Keratinocyte (primary cell): ENCODE measurements at places on chromosomes 2 and 18. TPM values are rescaled to one million over a fixed set of nuclear protein-coding genes. Genes with fewer than 3 reads are reported as not detected.

DNA sequence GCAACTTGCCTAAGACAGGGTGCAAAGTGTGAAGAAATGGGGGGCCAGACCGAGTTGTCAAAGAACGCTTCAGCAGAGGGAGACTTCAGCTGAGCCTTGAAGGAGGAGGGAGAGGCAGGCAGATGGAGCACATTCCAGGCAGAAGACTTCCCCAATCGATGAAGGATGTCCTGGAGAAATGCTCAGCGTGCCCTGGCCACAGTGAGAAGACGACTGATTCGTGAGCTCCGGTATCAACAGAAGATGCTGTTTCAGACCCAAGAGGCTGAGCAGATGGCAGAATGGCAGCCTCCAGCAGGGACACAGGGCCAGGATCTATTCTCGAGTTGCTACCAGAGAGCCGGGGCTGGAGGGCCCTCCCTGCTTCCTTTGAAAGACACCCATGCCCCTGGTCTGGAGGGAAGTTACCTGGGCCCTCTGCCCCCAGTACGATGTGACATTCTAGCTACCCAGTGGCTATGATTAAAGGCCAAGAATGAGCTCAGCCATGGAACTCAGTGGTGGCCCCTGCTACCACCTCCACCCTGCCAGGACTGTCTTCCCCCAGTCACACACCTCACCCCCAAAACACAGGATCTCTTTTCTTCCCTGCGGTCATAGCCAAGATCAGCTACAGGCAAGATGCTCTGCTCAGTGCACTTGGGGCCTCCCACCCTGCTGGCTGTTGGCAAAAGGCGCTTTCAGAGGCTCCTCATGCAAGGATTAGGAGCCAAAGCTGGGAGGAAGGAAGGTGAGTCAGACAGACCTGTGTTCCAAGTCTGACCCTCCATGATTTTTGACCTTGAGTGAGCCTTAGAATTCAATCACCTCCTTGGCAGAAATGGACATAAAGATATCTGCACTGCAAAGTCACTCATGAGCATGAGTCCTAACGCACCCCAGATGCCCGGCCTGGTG lies 84.3 kb downstream of the TFCP2L1 start:
- no peak for DNase-seq

GRCh38 chr2:61597300-61598289 lies 59.4 kb upstream of the XPO1 start:
- DNase-seq, result no peak

Gene NXPH2
- not detected in 3 replicates for polyA plus RNA-seq

Gene GALR1
- not detected in 3 replicates for polyA plus RNA-seq
